SJSA1 (cell line): ENCODE measurements at places on chromosomes 13 and 19.

GRCh38 chr13:98496966-98497365 lies 79.9 kb downstream of the STK24 start:
- no peaks in the 10 kb centered on the region for H3K27me3 ChIP-seq
- peaks cover 28% of the 10 kb centered on the region for H3K4me1 ChIP-seq
- peaks cover 21% of the 10 kb centered on the region for H3K36me3 ChIP-seq
- no peak overlapping the region for H3K27ac ChIP-seq
- H3K4me3 ChIP-seq, result no peak overlapping the region

DNA sequence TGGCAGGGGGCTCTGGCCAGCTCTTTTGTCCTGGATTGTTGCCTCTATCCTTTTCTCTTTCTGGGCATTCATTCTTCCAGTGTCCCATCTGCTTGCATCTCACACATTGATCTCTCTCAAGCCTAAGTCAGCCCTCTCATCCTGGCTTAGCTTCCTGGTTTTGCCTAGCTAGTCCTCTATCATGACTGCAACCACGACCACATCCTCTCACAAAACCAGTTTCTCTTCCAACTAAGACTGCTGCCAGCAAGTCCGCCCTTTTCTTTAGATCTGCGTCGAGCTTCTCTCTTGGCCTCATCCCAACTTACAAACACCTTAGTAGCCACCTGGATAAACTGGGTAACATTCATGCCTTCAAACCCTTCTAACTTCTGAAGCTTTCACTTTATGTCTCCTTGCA lies 212.2 kb upstream of the HTR2A start:
- no peak overlapping the region for H3K27ac ChIP-seq
- no peaks in the 10 kb centered on the region for H3K27me3 ChIP-seq
- H3K4me1 ChIP-seq, result peaks cover 4% of the 10 kb centered on the region
- H3K4me3 ChIP-seq, result no peak overlapping the region

GRCh38 chr13:53159431-53159830 lies 130.8 kb downstream of the OLFM4 start:
- no peaks in the 10 kb centered on the region for H3K4me1 ChIP-seq
- no peak overlapping the region for H3K27ac ChIP-seq
- no peak for DNase-seq
- H3K27me3 ChIP-seq, result no peaks in the 10 kb centered on the region
- no peak overlapping the region for H3K4me3 ChIP-seq

GRCh38 chr19:14562660-14563589 lies 8.9 kb downstream of the NDUFB7 start:
- no peaks in the 10 kb centered on the region for H3K4me1 ChIP-seq
- no peak overlapping the region for H3K4me3 ChIP-seq
- H3K27ac ChIP-seq, result no peak overlapping the region
- DNase-seq, result no peak
- H3K36me3 ChIP-seq, result peaks cover 32% of the 10 kb centered on the region

GRCh38 chr13:29593605-29594297 lies 1.7 kb downstream of the SLC7A1 start:
- peaks cover 63% of the 10 kb centered on the region for H3K36me3 ChIP-seq
- no peak for DNase-seq
- peak overlapping the region; percentile 98 for H3K4me3 ChIP-seq

GRCh38 chr13:27980280-27980998 lies 8.1 kb downstream of the URAD start:
- H3K36me3 ChIP-seq, result no peaks in the 10 kb centered on the region
- H3K4me1 ChIP-seq, result no peaks in the 10 kb centered on the region
- no peak overlapping the region for H3K4me3 ChIP-seq
- H3K27me3 ChIP-seq, result peaks cover 66% of the 10 kb centered on the region
- no peak overlapping the region for H3K27ac ChIP-seq

- no peaks in the 10 kb centered on the region for H3K4me1 ChIP-seq
- no peaks in the 10 kb centered on the region for H3K36me3 ChIP-seq
- H3K4me3 ChIP-seq, result no peak overlapping the region
- H3K27me3 ChIP-seq, result peaks cover 5% of the 10 kb centered on the region; the same call in 1 of the 2 replicates
- no peak overlapping the region for H3K27ac ChIP-seq
Observed at GRCh38 chr13:51997641-51998330, 13.5 kb downstream of the ATP7B start.

DNA sequence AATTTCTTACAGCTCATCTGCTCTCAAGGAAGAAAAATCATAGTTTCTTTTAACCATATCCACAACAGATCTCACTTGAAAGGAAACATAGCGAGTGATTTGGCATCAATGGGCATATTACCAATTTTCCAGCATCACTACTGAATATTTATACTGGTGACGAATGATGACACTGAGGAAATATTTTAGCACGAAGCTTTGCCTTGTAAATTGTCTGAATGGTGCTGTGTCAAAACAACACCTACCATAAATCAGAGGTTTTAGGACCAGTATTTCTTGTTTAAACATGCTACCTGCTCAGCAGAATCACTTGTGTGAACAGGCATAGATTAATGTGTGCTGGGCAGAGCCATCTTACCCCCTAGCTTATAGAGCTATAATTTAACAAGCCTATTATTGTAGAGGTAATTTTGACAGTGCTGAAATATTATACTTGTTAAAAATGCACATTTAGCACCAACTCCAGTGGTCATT lies 146.8 kb downstream of the ABCC4 start:
- no peaks in the 10 kb centered on the region for H3K36me3 ChIP-seq
- DNase-seq, result no peak
- no peaks in the 10 kb centered on the region for H3K27me3 ChIP-seq

DNA sequence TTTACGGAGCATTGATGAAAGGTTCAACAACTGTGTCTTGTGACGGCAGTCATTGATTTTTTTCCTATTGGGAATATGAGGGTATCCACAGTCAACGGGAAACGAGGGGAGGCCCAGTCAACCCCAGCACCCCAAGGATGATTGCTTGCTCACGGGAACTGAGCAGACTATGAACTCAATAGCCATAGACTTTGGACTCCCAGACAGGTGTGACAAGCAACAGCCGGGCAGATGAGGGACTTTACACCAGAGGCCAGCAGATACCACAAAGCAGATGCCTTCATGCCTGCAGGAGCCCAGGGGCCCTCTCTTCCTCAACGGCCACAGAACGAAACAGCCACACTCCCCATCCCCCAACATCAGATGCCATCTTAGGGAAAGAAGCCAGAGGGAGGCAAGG lies 80.3 kb upstream of the FLT1 start:
- no peaks in the 10 kb centered on the region for H3K27me3 ChIP-seq
- peak overlapping the region; percentile 94 for H3K27ac ChIP-seq
- no peaks in the 10 kb centered on the region for H3K36me3 ChIP-seq
- no peak for DNase-seq
- peaks cover 15% of the 10 kb centered on the region for H3K4me1 ChIP-seq
- peak overlapping the region; percentile 11; the same call in 1 of the 2 replicates for H3K4me3 ChIP-seq

DNA sequence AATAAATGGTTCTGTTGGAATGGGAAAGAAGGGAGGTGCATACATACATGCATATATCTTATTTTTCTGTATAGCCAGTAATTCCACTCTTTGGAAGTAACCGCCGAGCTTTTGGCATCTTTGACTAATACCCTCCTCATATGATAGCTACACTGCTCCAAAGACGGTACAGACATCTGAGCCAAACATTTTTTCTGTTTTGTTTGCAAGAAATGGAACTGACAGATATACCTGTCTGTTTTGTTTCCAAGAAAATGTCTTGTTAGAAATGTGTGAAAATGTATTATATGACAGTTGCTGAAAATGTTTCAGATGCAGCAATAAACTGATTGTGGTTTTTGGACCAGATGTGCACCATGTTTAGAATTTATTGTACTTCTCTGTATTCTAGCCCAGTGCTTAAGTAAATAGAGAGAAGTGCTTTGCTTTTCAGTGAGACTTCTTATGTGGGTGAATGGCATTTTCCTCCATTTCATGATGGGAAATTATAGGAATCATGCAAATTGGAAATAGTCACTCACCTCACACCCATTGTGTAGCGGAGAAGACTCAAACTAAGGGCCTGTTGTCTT lies 396.9 kb downstream of the KCNRG start:
- no peaks in the 10 kb centered on the region for H3K27me3 ChIP-seq
- peak; percentile 3 for DNase-seq
- H3K27ac ChIP-seq, result 0 out of 2 replicates have a peak overlapping the region, but pooled peaks have one; percentile 1
- no peaks in the 10 kb centered on the region for H3K36me3 ChIP-seq
- H3K4me3 ChIP-seq, result no peak overlapping the region

DNA sequence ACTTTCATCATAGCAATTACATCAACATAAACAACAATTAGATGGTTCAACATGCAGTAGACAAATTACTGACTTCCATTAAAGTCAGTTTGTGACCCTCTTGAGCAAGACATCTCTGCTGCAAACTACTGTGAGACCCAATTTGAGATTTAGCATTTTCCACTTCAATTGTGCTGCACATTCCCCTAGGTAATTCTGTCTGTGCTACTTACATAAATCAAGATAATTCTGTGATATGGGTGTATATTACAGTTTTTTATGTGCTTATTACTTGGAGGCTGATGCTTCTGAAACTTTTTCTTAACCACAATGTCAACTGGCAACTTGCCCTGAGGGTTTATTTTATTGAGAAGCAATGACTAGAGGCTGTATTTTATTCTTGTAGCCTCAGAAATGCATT lies 1714.4 kb downstream of the OLFM4 start:
- no peak overlapping the region for H3K4me3 ChIP-seq
- DNase-seq, result no peak
- H3K4me1 ChIP-seq, result no peaks in the 10 kb centered on the region
- H3K27me3 ChIP-seq, result no peaks in the 10 kb centered on the region
- no peaks in the 10 kb centered on the region for H3K36me3 ChIP-seq
- H3K27ac ChIP-seq, result no peak overlapping the region

GRCh38 chr19:10230861-10231611 lies at the start of gene S1PR2:
Gene S1PR2, minus strand, starts transcription at chr19:10231331. Its CDS starts 6,426 bp downstream, at chr19:10224905.
- H3K27me3 ChIP-seq, result no peaks in the 10 kb centered on the region
- H3K4me3 ChIP-seq, result peak within 1 kb of the TSS; percentile 72
- peak; percentile 85 for DNase-seq
- H3K36me3 ChIP-seq, result no peaks in the 10 kb centered on the region
- peak within 1 kb of the TSS; percentile 28 for H3K27ac ChIP-seq

DNA sequence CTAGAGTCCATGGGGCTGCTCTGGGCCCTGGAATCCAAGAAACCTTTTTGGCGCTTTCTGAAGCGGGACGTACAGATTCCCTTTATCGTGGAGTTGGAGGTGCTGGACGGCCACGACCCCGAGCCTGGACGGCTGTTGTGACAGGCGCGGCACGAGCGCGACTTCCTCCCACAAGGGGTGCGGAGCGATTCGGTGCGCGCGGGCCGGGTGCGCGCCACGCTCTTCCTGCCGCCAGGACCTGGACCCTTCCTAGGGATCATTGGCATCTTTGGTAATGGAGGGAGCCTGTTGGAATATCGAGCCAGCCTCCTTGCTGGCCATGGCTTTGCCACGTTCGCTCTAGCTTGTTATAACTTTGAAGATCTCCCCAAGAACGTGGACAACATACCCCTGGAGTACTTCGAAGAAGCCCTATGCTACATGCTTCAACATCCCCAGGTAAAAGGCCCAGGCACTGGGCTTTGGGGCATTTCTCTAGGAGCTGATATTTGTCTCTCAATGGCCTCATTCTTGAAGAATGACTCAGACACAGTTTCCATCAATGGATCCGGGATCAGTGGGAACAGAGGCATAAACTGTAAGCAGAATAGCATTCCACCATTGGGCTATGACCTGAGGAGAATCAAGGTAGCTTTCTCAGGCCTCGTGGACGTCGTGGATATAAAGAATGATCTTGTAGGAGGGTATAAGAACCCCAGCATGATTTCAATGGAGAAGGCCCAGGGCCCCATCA lies 3.5 kb upstream of the ZFP82 start:
- no peaks in the 10 kb centered on the region for H3K27me3 ChIP-seq
- no peak for DNase-seq
- H3K4me3 ChIP-seq, result no peak overlapping the region
- H3K27ac ChIP-seq, result no peak overlapping the region

DNA sequence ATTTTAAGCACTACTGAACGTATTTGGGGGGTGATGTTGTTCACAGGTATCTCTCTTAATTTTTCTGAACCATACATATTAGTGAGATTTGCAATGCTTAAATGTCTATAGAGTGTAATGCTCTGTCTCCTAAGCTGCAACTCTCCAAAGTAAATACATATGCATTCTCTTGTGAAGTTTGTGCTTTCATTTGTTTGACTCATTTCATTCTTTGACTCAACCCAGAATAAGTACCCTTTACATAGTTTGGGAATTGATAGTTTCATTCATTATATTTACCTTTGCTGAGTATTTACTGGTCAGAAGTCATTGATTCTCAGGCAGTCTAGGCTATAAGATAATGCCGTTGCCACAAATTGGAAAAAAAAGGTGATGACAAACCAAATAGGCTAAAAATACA lies 406.9 kb downstream of the FGF9 start:
- H3K4me1 ChIP-seq, result peaks cover 18% of the 10 kb centered on the region
- no peak for DNase-seq
- H3K27ac ChIP-seq, result no peak overlapping the region; the same call in 1 of the 2 replicates
- H3K27me3 ChIP-seq, result no peaks in the 10 kb centered on the region
- no peaks in the 10 kb centered on the region for H3K36me3 ChIP-seq
